Inflammatory macrophage treated with lipopolysaccharide for 1 hour (primary cell): ENCODE measurements at places on chromosomes 1 and 21.

GRCh38 chr1:61259379-61260148, 177.2 kb downstream of the NFIA start:
- DNase-seq = no peak

DNA sequence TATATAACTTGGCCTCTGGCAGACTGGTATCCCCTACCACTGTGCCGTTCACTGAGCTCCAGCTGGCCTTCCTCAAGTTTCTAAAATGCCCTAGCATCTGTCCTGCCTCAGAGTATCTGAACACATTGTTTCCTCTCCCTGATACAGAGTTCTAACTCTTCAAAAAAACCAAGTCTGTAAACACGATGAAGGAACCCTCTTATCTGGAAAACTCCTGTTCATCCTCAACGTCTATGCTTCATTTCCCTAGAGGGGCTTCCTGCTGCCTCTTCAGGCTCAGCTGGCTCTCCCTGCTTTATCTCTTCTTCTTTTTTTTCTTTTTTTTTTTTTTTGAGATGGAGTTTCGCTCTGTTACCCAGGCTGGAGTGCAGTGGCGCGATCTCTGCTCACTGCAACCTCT, 5.6 kb downstream of the BSDC1 start:
- no peak for DNase-seq

DNA sequence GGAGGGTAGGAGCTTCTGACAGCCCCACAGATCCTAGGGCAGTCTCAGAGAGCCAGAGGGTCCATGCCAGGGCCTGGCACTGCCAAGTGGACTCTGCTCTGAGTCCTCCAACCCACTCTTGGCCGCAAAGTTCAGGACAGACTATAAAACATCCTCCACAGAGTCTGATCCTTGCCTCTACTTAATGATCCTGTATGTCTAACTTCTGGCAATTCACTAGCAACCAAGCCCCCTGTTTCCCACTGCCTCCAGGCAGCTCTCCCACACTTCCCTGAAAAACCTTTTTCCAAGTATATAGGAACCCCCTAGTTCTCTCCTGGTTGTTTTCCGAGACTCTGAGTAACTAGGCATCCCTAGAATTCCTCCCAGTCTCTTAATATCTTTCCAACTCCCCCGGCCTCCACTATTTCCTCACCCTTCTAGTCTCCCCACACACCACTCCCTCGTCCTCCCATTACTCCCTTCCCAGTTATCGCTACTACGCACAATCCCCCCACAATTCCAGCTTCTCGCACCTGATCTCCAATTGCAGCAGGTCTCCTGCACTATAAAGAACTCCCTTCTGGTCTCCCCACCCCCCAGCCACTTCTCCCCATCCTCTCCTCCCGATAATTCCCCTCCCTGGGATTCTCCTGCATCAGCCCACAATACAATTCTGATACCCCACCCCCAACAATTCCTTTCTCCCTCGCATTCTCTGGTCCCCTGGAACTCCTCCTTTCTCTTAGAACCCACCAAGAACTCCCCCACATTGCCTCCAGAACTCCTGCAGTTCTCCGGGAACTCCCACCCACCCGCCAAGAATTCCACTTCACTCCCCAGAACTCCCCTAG, 574 bp downstream of the IGSF9 start:
- no peak for DNase-seq

GRCh38 chr1:201886103-201886885, 2.4 kb upstream of the SHISA4 start:
- DNase-seq = no peak

DNA sequence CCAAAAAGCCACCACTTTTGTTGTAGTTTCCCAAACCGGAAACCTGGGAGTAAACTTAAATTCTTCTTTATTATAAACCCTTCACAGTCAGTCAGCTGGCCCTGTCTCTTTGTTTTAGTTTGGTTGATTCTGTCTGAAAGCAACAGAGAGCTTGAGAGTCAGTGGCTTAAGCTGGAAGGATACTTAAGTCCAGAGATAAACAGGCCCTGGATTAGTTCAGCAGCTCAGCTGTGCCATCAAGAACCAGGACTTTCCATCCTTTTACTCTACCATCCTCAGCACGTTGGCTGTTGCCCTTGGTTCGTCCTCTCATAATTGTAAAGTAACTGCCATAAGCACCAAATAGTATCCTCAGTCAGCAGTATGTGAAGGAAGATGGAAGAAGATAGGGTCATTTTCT, 4.5 kb downstream of the DESI2 start:
- DNase-seq = no peak

DNA sequence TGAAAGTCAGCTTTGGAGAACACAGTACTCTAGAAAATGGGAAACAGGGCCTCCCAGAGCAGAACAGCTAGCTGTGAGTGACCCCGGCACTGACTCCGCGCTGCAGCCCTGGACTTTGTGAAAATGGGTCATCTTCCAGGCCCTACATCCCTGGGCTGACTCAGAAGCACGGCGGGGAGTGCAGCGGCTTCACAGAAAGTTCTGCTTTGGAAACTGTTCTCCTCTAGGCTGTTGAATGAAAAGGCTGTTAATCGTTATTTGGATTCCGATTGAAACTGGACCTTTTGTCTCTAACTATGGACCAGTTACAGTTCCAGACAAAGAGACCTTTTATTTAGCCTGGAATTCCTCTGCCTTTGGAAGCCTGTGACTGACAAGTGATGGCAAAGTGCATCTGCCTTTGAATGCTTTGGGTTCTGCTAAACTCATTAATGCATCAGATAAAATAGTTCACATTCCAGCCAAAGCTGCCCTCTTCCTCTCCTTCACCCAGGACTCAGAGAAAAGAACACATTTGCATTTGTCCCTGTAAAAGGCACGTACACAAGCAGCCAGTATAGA, 144.9 kb upstream of the HOOK1 start:
- DNase-seq = no peak

- DNase-seq = no peak
Observed at GRCh38 chr1:53733975-53734649, 4.9 kb downstream of the GLIS1 start.

DNA sequence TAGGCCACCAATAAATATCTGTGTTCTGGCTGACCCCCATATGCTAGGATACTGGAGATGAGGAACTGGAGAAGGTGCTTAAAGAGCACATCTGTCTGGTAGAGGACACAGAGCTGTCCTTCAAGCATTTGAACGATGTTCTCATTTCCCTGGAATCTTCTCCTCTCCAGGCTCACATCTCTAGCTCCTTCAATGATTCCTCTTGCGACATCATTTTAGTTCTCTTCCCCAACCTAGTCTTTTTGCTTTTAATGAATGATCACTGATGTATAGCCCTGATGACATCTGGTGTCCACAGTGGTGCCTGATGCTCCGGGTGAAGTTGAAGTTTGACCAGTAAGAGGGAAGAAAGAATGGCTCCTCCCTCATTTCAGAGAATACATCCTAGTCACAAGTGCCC, 80.8 kb upstream of the UBE2U start:
- no peak for DNase-seq

DNA sequence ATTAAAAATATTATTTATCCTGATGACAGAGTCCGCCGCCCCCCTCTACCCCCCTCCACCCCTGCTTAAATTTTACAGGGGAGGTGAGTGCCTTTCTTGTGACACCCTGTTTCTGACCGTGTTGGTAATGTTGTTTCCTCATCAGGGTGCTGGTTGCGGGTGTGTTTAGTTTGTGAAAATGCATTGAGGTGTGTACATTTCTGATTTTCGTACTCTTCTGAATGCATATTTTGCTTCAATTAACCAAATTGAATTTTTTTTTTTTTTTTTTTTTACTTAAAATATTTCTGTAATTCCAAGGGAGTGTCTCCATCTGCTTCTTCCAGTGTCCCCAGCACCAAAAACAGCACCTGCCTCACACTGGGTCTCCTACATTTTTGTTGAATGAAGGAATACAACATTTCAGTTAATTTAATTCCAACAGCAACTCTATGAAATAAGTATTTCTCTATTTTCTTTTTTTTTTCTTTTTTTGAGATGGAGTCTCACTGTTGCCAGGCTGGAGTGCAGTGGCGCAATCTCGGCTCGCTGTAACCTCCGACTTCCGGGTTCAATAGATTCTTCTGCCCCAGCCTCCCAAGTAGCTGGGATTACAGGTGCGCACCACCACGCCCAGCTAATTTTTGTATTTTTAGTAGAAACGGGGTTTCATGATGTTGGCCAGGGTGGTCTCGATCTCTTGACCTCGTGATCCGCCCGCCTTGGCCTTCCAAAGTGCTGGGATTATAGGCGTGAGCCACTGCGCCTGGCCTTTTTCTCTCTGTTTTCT, 5.6 kb upstream of the SLC2A1 start:
- no peak for DNase-seq

DNA sequence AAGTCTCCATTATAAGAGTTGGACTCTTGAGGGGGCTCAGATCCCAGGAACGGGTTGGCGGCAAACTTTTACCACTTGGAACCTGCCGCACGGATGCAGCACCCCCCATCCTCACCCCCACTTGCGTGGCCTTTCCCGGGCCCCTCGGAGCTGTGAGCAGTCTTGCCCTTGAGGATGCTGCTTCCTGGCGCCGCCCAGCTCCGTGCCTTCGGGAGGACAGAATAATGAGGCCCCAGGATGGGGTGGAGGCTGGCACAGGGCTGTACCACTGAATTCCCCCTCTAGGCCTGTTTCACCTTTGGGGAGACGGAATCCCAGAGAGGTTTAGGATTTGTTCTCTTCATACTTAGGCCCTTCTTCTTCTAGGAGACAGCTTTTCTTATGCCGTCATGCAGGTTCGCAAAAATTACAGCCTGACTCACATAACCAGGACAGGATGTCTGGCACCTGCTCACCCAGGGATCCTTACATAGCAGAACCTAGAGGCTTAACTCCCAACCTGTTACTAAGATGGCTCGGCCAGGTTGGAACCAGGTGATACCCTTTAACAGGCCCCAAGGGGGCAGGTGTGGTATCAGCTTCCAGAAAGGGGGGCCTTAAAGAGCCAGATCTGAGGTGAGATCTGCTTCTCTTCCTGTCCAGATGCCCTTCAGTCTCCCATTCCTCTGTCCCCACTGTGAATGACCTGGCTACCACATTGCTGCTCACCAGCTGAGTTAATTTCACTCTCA, 1.5 kb downstream of the TRNP1 start:
- DNase-seq = no peak

DNA sequence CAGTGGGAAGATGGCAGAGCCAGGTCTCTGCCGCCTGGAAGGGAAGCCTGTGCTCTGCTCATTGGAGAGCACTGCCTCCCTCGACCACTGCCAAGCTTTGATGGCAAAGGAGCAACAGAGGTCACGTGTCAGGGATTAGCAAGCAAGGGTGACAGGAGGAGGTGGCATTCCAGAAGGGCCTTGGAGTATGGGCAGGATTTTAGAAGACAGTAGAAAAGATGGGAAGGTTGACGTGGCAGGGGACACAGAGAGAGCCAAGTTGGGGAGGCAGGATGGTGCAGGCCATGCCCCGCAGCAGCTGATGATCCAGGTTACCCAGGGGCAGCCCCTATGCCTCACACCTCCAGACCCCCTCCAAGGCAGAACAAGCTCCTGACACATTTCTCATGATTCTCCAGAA, 21.9 kb upstream of the LBR start:
- DNase-seq = no peak

DNA sequence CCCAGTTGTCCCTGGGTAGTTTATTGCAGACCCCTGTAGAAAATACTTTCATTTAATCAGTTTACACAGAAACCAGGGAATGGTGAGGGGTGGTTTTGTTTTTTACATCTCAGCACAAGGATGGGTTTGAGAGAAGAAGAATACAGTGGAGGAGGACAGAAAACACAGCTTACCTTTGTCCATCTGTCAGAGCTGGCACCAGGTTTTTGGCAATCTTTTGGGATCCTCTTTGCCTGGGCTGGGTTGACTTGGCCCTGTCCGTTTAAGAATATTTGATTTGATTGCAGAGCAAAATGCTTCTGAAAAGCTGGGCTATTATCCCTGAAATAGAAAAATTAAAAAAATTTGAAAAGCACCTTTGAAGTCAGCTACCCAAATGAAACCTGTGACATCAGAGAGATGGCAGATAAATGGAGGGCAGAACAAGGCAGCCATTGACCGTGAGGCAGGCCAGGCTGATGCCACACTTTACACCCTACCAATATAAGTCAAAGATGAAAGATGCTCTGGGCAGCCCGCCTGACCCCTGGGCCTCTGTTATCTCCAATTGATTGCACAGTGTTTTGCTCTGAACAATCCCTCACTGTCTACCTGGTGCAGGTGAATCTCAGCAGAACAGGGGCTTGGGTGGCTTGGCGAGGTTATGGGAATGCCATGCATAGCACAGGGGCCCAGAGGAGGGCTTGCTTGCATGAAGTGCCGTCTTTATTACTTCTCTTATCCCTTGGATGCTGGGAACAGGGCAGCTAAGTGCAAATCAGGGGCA, 218.8 kb downstream of the LMX1A start:
- no peak for DNase-seq

DNA sequence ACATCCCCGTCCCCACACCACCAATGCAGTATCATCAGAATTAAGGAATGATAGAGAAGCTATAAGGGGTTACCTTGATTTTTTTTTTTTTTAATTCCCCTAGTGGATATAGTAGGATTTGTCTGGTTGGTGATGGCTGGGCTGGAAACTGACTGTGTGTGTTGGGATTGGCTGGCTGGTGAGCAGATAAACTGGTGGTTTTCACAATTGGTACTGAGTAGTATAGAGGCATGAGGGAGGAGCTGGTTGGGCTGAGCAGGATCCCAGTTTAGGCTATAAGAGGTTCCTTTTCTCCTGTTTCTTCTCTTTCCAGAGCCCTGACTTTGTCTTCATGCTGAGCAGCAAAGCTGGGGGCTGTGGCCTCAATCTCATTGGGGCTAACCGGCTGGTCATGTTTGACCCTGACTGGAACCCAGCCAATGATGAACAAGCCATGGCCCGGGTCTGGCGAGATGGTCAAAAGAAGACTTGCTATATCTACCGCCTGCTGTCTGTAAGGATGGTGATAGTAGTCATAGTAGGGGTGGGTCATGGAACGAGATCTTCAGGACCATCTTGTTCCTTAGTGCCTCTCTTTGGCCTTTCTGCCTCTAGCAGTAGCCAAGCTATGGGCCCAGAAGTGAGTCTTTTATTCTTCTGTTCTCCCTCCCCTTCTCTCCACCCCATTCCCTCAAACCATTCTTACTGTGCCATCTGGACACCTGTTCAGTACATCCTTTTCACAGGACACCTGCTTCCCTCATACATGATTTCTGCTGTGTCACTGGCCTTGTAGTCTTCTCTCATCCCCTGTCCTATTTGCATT, 26.9 kb downstream of the RAD54L start:
- no peak for DNase-seq
